Posterior vena cava (tissue), 2 donors: ENCODE measurements at places on chromosomes 6 and 20.
A peak's percentile ranks its signal among the peaks of the same experiment; 100 is the strongest.

GRCh38 chr6:143539106-143539505 lies 27.6 kb upstream of the FUCA2 start:
- DNase-seq: no peak

DNA sequence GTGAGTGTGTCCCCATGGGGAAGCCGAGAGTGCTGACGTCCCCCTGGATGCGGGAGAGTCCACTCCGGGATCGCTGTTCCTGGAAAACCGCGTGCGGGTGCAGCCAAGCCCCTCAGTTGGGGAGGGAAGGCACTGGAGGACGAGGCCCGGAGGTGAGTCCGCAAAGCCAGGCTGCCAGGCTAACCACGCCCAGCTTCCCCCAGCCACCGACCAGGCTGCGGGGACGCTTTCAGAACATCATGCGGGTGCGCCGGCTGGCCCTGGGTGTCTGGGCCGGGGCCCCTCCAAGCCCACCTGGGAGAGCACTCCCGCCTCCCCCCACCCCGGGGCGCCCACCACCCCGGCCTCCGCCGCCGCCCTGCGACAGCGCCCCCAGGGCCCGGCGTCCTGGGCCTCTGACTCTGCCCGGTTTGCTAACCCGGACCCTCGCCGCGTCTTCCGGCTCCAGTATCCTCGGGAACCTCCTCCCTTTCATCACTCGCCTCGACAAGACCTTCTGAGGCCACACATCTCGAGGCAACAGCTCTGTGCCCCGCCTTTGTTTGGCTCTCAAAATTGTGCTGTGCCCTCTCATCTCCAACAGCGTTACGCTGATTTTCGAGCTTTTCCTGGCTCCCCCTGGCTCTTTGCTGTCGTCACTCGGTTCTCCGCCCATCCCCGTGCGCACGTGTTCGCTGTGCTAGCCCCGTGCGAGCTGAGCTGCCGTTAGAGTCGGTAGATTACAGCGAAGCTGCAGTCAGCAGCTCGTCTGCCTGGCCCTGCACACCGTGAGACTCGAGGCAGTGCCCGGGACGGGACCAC lies 47.1 kb upstream of the ENTPD6 start:
- DNase-seq: peak; percentile 87

DNA sequence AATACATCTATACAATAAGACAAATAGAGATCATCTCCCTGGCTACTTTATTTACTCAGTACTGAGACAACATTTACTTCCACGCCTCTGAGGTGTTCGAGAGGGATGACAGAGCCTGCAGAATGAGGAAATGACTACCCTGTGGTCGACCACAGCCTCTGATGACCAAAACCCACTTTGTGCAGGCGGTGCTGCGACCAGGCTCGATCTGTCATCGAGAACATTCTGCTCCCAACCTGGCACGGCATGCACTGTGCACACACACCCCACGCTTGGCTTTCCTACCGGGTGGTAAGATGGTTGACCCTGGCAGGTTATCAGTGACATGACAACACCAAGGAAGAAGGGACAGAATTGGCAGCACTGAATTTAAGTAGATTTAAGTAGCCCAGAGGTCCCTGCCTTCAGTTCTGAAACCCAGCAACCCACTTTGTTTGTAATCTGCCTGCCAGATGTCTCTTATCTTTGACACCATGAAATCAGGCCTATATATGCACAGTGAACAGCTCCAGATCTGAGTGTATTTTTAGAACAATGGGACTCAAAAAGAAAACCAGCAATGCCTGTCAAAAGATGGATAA lies 42.6 kb downstream of the TTI1 start:
- no peak for DNase-seq

DNA sequence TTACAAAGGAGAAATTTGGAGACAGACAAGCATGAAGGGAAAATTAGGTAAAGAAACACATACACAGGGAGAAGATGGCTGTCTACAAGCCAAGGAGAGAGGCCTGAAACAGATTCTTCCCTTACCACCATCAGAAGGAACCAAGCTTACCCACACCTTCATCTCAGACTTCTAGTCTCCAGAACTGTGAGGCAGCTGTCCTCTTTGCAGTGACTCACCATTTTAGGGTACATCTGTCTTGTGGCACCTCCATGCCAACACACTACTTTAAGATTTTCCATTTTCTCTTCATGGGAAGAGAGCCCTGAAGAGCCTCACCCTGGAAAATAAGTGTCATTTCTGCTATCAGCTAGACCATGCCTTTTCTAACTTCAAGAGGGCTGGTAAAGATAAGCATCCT lies 369.3 kb downstream of the FRK start:
- no peak for DNase-seq

DNA sequence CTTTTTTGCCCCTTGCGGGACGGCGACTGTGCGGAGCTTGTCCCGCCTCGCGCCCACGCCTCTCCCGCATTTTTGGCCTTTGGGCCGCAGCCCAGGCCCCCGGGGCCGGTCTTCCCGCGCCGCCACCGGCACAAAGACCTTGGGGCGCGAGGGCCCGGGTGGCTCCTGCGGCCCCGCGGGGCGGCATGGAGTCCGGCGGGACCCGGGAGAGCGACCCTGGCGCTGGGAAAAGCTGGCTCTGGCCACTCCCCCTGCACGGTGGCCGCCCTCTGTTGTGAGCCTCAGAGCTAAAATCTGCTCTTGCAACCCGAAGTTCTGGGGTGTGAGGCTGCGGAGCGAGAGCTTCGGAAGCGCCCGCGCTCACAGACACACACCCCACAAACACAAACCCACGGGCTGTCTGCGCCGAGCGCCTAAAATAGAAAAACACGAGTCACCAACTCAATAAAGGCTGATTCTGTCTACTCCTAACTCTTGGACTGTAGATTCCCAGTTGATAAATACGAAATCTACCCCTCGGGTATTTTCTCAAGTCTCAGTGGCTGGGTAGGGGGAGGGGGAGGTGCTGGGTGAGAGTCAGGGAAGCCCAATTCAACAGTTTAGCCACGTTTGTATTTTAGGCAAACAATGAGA lies 496 bp upstream of the BEND3 start:
- DNase-seq: no peak

DNA sequence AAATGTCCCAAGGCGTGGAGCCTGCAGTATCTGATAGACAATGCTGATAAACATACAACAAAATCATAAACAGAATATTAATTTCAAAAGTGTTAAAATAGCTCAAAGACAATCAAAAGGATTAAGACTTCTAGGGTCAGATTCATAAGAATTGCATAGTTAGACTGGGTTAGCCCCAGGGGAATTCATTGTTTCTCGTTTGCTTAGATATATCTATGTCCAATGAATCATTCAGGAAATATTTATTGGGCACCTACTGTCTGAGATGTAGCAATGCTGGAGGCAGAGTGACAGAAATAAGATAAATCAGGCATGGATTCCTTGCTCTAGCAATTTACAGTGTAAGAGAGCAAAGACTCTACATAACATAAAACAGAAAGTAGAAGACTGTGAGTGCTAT lies 124.4 kb upstream of the PRL start:
- no peak for DNase-seq

GRCh38 chr6:44446626-44447300 lies 59.3 kb downstream of the CDC5L start:
- DNase-seq: no peak

- no peak for DNase-seq
These were observed 6.6 kb upstream of the SAMHD1 start for GRCh38 chr20:36957875-36958667.

DNA sequence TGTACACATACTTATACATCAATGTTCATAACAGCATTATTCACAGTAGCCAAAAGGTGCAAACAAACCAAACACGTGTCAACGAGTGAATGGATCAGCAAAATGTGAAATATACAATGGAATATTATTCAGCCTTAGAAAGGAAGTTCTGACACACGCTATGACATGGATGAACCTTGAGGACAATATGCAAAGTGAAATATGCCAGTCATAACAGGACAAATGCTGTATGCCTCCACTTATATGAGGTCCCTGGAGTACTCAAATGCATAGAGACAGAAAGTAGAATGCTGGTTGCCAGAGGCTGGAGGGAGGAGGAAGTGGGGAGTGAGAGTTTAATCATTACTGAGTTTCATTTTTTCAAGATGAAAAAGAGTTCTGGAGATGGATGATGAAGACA lies 37.8 kb upstream of the IGF2R start:
- no peak for DNase-seq
